ENCODE measurements at places on chromosomes 16 and 17.
A peak's percentile ranks its signal among the peaks of the same experiment; 100 is the strongest.

DNA sequence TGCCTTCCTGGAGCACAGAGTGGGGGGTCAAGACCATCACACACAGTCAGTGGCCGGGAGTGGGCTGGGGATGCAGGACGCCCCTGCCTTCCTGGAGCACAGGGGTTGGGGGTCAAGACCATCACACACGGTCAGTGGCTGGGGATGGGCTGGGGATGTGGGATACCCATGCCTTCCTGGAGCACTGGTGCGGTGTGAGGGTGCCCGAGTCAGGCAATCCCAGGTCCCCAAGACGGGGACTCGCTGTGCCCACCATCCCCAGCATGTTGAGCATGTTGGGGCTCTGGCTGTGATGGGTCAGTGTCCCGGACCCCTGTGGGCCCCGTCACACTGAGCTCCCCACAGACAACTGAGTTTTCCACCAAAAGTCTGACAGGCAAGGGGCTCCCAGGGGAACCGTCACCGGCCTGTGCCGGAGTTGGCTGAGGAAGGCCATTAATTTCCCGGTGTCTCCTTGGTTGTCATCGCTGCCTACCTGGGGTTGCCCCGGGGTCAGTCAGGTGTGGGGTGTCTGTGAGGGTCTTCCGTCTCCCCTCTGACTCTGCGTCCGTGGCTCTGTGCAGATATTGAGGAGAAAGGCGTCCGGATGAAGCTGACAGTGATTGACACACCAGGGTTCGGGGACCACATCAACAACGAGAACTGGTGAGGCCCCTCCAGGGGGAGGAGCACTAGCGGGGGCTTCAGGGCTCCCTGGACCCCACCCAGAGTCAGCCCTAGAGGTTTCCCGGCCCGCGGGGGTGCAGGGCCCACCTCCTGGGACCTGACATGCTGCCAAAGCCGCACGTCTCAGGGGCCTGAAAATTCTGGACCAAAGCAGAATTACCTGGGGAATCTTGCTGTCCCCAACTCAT lies 347.1 kb downstream of the SEC14L1 start:
- DNase-seq: no peak

DNA sequence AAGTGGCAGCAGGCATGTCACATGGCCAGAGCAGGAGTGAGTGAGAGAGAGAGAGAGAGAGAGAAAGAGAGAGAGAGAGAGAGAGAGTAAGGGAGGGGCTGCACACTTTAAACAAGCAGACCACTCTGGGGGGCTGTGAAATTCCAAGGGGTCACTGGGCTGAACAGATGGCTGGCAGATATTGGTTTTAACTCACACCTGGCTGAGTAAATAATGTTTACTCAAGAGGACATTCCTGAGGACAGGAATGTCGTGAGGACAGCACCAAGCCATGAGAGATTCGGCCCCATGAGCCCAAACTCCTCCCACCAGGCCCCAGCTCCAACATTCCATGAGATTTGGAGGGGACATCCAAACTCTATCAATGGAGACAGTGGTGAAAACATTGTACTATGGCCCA lies 269.7 kb downstream of the CBLN1 start:
- no peak for DNase-seq

- DNase-seq: no peak
These were observed 18.1 kb downstream of the ST6GALNAC1 start for GRCh38 chr17:76625496-76625895.

- DNase-seq: no peak
These were observed 107.6 kb upstream of the SMURF2 start for GRCh38 chr17:64769712-64770111.

- no peak for DNase-seq
These were observed 24.4 kb downstream of the TNFRSF13B start for GRCh38 chr17:16947470-16947869.

- DNase-seq: no peak
These were observed 6.5 kb upstream of the CAPNS2 start for GRCh38 chr16:55559933-55560516.

DNA sequence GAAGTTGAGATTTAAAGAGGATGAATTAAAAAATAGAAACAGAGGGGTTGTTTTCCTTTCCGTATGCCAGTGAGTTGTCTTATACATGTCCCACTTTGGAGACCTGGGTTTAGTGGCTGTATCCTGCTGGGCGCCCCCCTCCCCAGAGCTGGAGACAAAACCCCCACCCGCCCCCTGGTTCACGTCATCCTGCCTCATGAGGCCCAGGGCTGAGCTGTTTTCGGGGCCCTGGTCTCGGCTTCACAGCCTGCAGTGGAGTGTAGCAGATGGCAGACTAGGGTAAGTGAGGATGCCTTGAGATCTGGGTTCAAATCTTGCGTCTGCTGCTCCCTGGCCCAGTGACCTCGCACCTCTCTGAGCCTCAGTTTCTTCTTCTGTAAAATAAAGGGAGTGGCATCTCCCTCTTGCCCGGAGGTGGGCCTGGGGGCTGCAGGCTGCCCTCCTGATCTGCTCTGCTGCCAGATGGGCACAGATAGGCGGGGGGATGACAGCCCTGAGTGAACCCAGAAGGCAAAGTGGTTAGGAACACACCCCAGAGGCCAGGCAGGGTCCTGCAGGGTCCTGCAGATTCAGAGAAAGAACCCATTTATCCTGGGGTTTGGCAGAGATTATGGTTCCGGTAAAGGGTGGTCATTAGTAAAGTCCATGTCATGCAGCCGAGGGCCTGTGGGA lies 45.1 kb downstream of the SOCS3 start:
- no peak for DNase-seq

- no peak for DNase-seq
These were observed 65.5 kb downstream of the SCNN1B start for GRCh38 chr16:23367564-23367963.

- no peak for DNase-seq
These were observed 26.9 kb upstream of the ZNHIT3 start for GRCh38 chr17:36459601-36460000.

DNA sequence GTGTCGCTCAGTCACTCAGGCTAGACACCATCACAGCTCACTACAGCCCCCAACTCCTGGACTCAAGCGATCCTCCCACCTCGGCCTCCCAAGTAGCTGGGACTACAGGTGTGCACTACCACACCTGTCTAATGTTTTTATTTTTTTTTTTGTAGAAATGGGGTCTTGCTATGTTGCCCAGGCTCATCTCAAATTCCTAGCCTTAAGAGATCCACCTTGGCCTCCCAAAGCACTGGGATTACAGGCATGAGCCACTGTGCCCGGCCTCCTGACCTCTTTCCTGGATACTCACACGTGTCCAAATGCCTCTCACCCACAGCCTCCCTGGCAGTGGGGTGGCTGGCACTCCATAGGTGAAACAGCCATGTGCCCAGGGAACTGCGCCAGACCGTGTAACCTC lies 17.5 kb downstream of the CAMKK1 start:
- no peak for DNase-seq

GRCh38 chr17:8079291-8080207 lies 8.0 kb downstream of the ALOX12B start:
- DNase-seq: peak; percentile 30

DNA sequence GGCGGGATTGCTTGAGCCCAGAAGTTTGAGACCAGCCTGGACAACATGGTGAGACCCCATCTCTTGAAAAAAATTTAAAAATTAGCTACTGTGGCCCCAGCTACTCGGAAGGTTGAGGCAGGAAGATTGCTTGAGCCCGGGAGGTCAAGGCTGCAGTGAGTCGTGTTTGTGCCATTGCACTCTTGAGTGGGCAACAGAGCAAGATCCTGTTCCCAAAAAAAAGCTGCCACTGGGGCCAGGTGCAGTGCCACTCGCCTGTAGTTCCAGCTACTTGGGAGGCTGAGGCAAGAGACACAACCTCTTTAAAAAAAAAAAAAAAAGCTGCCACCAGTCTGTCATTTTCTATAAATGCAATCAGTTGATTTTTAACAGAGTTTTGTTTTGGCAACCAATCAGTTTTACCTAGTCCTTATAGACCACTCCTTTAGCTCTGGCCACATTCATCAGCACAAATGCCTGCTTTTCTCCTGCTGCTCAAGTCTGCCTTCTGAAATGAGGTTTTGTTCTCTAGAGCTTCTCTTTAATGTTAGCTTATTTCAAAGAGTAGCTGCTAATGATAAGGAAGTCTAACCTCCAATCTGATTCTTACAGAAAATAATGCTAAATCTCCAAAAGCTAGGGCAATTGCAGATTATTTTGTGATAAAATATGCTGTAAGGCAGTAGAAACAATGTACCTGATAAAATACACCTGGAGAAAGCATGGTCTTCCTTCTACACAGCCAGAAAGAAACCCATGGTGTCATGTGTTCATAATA lies 64.8 kb downstream of the TUBD1 start:
- no peak for DNase-seq

DNA sequence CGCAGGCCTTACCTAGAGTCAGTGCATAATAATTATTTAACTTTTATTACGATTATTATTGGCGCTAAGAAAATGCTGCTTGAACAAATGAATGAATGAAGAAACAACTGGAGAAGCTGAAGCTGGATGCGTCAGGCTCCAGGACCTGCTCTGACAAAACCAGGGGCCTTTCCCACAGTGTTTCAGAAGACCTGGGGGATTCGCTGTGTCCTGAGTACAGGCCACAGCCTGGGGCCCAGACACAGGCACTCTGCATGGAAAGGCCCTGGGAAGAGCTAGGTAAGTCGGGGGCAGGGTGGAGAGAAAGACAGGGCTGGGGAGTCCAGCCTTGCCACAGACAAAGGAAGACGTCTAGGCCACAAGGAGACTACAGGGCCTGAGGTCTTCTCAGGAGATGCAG lies 226.1 kb downstream of the ZNF423 start:
- no peak for DNase-seq

GRCh38 chr17:43427362-43428043 lies 28.7 kb downstream of the ARL4D start:
- no peak for DNase-seq

DNA sequence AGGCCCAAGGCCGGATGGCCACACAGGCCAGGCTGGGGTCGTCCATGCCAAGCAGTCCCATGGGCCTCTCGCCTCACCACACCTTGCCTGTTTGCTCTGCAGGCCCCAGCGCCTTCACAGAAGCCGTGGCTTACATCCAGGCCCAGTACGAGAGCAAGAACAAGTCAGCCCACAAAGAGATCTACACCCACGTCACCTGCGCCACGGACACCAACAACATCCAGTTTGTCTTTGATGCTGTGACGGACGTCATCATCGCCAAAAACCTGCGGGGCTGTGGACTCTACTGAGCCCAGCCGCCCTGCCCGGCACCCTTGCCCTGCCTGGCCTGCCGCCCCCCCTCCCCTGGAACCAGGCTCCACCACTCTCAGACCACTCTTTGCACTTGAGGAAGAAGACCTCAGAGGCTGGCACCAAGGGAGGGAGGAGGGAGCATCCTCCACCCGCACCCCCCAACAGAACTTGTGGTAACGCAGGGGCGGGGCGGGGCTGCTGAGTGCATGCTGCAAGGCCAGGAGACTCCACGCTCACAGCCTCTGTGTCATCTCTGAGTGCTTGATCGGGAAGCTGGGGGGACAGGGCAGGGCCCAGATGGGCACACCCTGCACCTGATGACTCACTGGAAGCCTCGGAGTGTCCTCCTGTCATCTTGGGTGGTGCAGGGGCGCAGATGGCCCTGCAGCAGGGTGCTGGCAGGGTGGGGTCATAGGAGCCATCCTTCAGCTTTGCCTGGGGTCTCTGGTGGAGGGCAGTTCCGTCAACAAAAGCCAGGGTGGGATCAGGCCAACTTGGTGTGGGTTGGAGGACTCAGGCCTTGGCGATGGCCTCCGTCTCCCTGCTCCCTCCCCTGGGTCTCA lies 81.5 kb downstream of the AMFR start:
- no peak for DNase-seq

- no peak for DNase-seq
These were observed 15.3 kb upstream of the SEC14L1 start for GRCh38 chr17:77125432-77125901.

DNA sequence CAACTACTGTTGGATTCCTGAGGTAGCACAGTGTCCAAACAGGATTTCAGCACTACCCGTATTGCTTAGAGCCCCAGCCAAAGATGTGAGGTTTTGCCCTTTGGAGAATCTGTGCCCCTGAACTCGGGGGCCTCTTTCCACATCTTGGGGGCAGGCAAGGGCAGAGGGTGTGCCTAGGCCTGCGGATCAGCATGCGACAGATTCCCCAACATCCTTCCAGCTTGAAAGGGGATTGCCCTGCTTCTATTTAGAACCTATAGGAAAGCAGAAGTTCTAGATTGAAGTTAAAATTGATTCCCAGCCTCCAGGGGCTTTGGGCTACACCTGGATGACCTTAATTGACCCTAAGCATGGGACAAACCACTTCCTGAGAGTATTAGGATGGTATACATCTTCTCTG lies 19.6 kb downstream of the NOD2 start:
- DNase-seq: no peak

- DNase-seq: no peak
These were observed 12.5 kb downstream of the GSE1 start for GRCh38 chr16:85625485-85626117.

- DNase-seq: no peak
These were observed 131.3 kb downstream of the AIPL1 start for GRCh38 chr17:6303664-6304063.

- peak; percentile 33 for DNase-seq
These were observed 991 bp downstream of the DUS1L start for GRCh38 chr17:82064433-82065192.

- no peak for DNase-seq
These were observed 31.2 kb downstream of the NXN start for GRCh38 chr17:948284-948852.

GRCh38 chr17:77388384-77389306 lies 247.9 kb downstream of the SEC14L1 start:
- DNase-seq: no peak

DNA sequence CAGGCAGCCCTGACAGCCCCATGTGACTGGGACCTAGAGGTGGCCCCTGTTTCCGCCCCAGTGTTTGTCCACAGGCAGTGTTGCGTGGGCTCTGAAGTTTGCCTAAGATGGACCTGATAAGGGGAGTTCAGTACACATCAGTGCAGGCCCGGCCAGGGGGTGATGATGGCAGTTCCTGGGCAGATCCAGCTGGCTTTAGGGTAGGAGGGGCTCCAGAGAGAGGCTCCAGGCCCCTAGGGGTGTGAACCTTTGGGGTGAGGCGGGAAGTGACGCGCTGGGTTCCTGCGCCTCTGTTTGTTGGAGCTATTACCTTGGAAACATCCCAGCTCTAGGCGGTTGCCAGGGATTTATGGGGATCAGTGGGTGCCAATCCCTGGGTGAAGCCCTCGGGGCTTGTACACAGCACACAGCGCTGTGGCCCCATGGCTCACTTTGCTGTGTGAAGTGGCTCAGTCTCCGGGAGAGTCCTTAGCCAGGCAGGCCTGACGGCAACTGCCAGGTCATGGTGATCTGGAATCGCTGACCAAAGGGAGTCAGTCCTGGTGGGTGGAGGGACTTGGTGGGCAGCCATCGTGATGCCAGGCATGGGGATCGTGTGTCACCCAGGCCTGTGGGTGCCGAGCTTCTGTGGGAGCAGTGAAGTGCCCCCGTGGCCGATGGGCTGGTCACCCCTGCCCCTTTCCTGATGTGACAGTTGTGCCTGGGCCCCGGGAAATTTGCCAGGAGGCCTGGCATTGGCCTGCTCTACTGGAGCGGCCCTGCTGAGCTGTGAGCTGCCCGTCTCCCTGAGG lies 146.1 kb downstream of the SEC14L1 start:
- DNase-seq: peak; percentile 81

- DNase-seq: no peak
These were observed at the start of gene CHST4 for GRCh38 chr16:71526111-71526631. TSS of gene CHST4 (plus strand) at chr16:71526426. CDS start at chr16:71536678, 10,252 bp downstream.
